Ovary (tissue), 10 donors: ENCODE measurements at places on chromosomes 3 and 15. TPM values are rescaled to one million over a fixed set of nuclear protein-coding genes. Genes with fewer than 3 reads are reported as not detected.

- DNase-seq: no peak
Observed at GRCh38 chr15:46764851-46765250, 952.5 kb upstream of the SEMA6D start.

Gene HDC
- not detected for total RNA-seq

GRCh38 chr3:133096900-133097613 is 58.9 kb downstream of the TMEM108 start:
- DNase-seq: no peak

Gene XYLB
- 5.9 TPM for total RNA-seq
